ENCODE measurements at places on chromosomes 4 and X.
A peak's percentile ranks its signal among the peaks of the same experiment; 100 is the strongest.

DNA sequence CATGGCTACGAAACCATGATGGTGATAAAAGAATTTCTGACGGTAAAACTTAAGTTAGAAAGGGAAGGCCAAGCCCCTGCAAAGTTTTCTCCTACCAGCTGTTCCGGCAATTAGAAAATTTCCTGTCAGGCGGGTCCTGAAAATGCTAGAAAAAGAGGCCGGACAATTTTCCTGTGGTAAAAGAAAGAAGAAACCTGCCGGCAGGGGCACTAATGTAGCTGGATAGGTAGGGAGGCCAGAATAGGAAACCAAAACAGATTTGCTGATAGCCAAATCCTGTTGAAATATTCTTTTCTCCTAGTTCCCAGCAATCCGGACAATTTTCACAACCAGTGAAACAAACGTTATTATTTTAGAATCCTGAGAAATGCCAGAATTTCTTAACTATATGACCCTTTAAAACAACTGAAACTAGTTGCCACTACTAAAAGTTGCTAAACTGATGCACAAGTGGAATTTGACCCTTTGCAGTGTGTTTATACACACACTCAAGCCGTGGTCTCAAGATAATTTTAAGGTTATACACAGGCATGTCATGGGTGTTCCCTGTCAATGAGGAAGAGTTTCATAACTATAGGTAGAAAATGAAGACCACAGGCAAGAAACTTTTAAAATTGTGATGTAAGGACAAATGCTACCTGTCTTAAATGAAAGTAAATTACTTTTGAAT, 47.7 kb downstream of the RPS6KA3 start:
- DNase-seq = no peak

GRCh38 chrX:45134775-45135174, 65.9 kb downstream of the DIPK2B start:
- no peak for DNase-seq

DNA sequence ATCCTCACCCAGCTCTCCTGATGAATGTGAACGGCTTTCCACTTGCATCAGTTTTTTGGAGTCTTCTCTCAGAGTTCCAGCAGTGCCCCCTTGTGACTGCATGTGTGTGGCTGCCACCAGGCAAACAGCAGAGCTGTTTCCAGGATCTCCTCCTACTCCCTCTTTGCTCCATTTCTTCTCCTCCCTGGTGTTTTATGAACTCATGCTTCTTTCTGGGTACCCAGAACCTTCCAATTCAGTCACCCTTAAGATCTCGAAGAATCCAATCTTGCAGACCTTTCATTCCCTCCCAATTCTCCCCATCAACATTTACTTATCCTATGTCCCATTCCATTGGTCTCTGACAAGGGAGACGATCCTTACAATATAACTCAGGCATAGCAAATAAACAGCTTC, 6.8 kb upstream of the TCEANC start:
- no peak for DNase-seq

GRCh38 chr4:182062458-182062857, 180.7 kb upstream of the TENM3 start:
- no peak for DNase-seq

- DNase-seq = peak; percentile 86
Measured at GRCh38 chr4:12852338-12853307, 631.5 kb downstream of the RAB28 start.

DNA sequence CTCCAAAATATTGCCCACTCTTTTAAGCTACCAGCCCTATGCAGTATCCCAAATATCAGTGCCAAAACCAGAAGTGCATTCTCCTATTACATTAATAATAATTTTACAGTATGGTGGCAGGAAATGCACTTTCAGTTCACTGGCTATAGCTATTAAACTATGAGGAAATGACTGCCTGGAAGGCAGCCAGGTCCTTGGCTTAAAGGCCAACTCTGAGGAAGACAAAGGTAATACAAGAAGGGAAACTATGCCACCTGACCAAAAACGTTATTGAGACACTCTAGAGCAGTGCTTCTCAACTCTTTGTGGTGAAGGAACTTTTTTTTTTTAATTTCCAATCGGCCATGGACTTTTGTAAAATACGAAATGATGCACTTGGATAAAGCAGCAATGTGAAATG, 133.6 kb upstream of the VAMP7 start:
- DNase-seq = peak; percentile 54

GRCh38 chrX:16825264-16826035, 39.2 kb downstream of the TXLNG start:
- no peak for DNase-seq

DNA sequence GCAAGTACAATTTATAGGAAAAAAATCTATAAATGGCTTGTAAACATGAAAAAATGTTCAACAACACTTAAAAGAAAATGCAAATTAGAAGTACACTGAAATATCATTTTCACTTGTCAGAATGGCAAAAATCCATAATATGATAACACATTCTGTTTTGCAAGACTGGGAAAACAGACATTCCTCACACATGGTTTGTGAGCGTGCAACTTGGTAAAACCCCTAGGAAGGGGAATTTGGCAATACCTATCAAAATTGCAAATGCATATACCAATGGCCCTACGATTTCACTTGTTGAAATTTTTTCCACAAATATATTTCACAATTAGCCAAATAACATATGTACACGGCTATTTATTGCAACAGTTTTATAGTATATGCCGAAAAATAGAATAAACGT, 31.4 kb downstream of the TBC1D9 start:
- no peak for DNase-seq

GRCh38 chr4:52966172-52966571, 104.1 kb downstream of the RASL11B start:
- no peak for DNase-seq
